Activated CD4-positive, alpha-beta memory T cell treated with anti-CD3 and anti-CD28 coated beads for 36 hours (primary cell): ENCODE measurements at places on chromosomes 6 and 20. TPM values are rescaled to one million over a fixed set of nuclear protein-coding genes. Genes with fewer than 3 reads are reported as not detected.

Gene PAQR8
- total RNA-seq = 12.2 TPM

Gene CEP57L1
- total RNA-seq = 23.0 TPM

Gene PI16
- 1.1 TPM for total RNA-seq

Gene ZSCAN31
- 1.6 TPM for total RNA-seq

Gene GRM1
- total RNA-seq = not detected

Gene LY6G6F
- total RNA-seq = not detected

Gene RIPPLY2
- not detected for total RNA-seq

Gene ZFP57
- total RNA-seq = not detected

Gene HTR1E
- not detected for total RNA-seq

Gene PAX1
- not detected for total RNA-seq

DNA sequence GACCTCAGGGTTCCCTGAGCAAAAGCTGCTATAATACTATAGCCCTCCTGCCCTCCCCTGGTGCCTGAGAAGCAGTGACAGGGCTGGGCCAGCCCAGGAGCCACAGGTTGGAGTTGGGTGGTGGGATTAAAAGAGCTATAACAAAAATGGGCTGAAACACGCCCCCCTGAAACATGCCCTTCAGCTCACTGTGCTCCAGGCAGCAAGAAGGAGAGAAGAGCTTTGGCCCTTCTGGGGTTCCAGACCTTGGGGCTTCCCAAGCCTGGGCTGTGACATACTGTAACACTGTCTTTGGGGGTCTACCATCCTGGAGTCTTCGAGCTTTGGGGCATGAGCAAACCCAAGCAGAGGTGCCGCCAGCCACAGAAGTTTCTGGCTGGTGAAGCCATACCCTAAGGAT is 129.2 kb downstream of the HTR1B start:
- DNase-seq = no peak
- H3K4me3 ChIP-seq = no peak overlapping the region
- no peak overlapping the region for H3K27ac ChIP-seq
- H3K36me3 ChIP-seq = no peaks in the 10 kb centered on the region

- no peaks in the 10 kb centered on the region for H3K36me3 ChIP-seq
- H3K4me1 ChIP-seq = no peaks in the 10 kb centered on the region
Measured at GRCh38 chr6:43746071-43746470, 23.9 kb upstream of the VEGFA start.

GRCh38 chr6:113733381-113733780 is 123.8 kb upstream of the MARCKS start:
- H3K27me3 ChIP-seq = peaks cover 3% of the 10 kb centered on the region
- H3K27ac ChIP-seq = no peak overlapping the region
- H3K36me3 ChIP-seq = no peaks in the 10 kb centered on the region
- H3K4me1 ChIP-seq = no peaks in the 10 kb centered on the region
- no peak overlapping the region for H3K4me3 ChIP-seq

GRCh38 chr6:129667621-129668020 is 42.4 kb downstream of the ARHGAP18 start:
- no peak overlapping the region for H3K4me3 ChIP-seq
- no peaks in the 10 kb centered on the region for H3K36me3 ChIP-seq

- H3K27me3 ChIP-seq = no peaks in the 10 kb centered on the region
- no peaks in the 10 kb centered on the region for H3K4me1 ChIP-seq
- DNase-seq = no peak
- H3K36me3 ChIP-seq = peaks cover 4% of the 10 kb centered on the region
- no peak overlapping the region for H3K4me3 ChIP-seq
- H3K27ac ChIP-seq = no peak overlapping the region
Measured at GRCh38 chr6:5746053-5746758, 260.5 kb downstream of the NRN1 start.

GRCh38 chr20:8971669-8972316 is 97.1 kb upstream of the PLCB4 start:
- H3K27ac ChIP-seq = no peak overlapping the region
- H3K36me3 ChIP-seq = no peaks in the 10 kb centered on the region
- no peak overlapping the region for H3K4me3 ChIP-seq
- no peak for DNase-seq

GRCh38 chr6:150251566-150252186 is 108.8 kb downstream of the PPP1R14C start:
- peaks cover 35% of the 10 kb centered on the region for H3K4me1 ChIP-seq
- H3K4me3 ChIP-seq = no peak overlapping the region
- DNase-seq = no peak
- H3K27me3 ChIP-seq = peaks cover 26% of the 10 kb centered on the region
- no peaks in the 10 kb centered on the region for H3K36me3 ChIP-seq
